ENCODE measurements at places on chromosomes 7 and 10. TPM values are rescaled to one million over a fixed set of nuclear protein-coding genes. Genes with fewer than 3 reads are reported as not detected.

Gene ADGRA1
- 0.13 TPM for total RNA-seq

Gene ESYT2
- total RNA-seq: 103 TPM

Gene RBM48
- 14.1 TPM for total RNA-seq

GRCh38 chr7:88357781-88358525 lies 51.3 kb upstream of the STEAP4 start:
- no peak for DNase-seq

DNA sequence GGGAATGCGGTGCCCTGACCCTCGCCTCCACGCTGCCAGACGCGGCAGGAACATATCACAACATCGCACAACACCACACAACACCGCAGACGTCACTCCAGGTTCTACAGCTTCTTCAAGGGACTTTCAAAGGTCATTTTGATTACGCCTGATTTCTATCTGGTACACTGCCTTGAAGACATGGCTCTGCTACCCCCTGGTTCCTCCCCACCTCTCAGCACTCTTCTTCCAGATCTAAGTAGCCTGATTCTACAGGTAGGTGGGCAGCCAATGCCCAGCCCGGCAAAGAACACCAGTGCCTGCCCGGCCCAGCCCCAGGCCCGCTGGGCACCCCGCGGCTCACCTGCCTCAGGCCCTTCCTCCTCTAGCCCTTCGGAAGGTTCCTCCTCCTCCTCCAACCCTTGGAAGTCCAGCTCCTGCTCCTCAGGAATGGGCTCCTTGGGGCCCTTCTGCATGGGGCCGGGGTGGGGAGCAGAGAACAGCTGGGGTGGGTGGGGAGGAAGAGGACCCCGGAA lies 8.4 kb downstream of the GIGYF1 start:
- DNase-seq: no peak

GRCh38 chr10:35236739-35237138 lies 99.6 kb upstream of the CCNY start:
- no peak for DNase-seq

GRCh38 chr7:73717025-73717807 lies 2.3 kb downstream of the STX1A start:
- DNase-seq: no peak

- no peak for DNase-seq
Measured at GRCh38 chr7:77235276-77235675, 35.7 kb upstream of the FGL2 start.

DNA sequence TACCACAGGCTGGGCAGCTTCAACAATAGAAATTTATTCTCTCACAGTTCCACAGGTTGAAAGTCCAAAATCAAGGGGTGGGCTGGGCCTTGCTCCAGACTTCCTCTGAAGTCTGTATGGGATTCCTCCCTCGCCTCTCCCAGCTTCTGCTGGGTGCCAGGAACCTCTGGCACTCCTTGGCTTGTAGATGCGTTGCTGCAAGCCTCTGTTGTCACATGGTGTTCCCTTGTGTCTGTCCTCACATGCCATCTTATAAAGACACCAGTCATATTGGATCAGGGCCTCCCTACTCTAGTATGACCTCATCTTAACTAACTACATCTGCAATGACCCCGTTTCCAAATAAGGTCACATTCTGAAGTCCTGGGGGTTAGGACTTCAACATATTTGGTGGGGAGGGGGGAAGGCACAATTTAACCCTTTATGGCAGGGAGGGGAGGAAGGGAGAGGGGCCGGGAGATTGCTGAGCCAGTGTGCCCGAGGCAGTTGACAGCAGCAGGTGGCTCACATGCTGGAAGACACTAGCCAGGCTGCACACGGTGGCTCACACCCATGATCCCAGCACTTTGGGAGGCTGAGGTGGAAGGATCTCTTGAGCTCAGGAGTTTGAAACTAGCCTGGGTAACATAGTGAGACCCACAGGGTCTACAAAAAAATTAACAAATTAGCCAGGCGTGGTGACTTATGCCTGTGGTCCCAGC lies 18.8 kb downstream of the ZNF282 start:
- DNase-seq: no peak

DNA sequence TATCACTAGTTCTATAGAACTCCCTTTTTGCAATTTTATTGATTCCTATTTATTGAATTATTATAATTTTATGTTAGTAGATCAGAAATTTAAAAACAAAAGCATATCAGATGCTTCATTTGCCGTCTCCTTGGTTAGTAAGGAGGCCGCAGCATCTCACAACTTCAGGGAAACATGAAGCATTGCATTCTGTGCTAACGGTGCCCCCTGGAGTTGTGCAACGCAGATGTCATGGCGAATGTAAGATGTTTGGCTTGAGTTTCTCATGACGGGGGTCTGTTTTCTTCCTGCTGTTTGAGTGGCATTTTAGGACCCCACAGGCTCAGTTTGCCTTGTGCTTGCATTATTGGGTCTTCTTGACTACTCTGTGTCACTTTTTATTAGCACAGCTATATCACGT lies 124.8 kb downstream of the CNNM2 start:
- no peak for DNase-seq

- DNase-seq: peak; percentile 74
Measured at GRCh38 chr10:93541402-93542357, 24.8 kb upstream of the FFAR4 start.

DNA sequence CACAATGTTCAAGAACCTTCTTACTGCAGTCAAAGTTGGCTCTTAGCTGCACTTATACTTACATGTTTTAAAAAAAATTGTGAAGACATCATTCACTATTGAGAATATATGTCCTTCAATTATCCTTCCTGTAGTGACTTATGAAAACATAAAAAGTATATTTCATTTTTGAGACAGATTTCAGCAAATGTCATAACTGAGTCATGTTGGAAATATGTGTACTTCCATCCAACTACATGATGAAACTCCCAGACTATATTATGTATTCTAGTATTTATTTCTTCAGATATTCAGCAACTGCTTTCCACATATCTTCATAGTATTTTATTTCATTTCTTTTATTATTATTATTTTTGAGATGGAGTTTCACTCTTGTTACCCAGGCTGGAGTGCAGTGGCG lies 160.2 kb downstream of the ARHGAP12 start:
- no peak for DNase-seq

Measured in sciatic nerve (tissue), 2 donors.